Coronary artery (tissue), 2 donors: ENCODE measurements at places on chromosomes 12 and 14.

DNA sequence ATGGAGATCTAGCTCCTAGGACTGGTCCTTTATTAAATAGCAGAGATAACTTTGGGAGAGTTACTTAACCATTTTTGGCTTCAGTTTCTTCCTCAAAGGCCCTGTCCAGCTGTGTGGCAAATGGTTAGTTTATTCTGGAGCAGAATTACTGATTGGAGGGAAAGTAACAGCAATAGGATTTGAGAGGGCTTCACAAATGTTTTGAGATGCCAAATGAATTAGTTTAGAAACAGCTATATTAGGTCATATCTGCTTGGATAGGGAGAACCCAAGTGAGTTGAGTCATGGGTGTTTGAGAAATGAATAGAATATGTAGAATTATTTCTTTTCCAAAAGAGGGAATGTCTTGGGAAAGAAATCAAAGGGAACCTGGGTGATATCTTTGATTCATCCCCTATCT is 17.5 kb downstream of the RASSF3 start:
- no peak for DNase-seq

DNA sequence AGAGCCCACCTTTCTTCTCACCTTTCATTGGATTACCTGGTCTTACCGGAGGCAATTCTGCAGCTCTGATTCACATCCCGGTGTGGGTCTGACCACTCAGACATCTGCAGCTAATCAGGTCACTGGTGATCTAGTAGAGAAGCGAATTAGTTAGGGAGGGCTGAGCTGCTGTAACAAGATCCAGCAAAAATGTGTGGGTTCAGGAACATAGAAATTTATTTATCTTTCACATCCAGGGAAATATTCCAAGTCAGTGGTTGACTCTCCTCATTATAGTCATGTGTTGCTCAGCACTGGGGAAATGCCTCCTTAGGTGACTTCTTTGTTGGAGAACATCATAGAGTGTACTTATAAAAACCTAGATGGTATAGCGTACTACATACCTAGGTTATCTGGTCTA is 218.7 kb upstream of the PELI2 start:
- DNase-seq = no peak

DNA sequence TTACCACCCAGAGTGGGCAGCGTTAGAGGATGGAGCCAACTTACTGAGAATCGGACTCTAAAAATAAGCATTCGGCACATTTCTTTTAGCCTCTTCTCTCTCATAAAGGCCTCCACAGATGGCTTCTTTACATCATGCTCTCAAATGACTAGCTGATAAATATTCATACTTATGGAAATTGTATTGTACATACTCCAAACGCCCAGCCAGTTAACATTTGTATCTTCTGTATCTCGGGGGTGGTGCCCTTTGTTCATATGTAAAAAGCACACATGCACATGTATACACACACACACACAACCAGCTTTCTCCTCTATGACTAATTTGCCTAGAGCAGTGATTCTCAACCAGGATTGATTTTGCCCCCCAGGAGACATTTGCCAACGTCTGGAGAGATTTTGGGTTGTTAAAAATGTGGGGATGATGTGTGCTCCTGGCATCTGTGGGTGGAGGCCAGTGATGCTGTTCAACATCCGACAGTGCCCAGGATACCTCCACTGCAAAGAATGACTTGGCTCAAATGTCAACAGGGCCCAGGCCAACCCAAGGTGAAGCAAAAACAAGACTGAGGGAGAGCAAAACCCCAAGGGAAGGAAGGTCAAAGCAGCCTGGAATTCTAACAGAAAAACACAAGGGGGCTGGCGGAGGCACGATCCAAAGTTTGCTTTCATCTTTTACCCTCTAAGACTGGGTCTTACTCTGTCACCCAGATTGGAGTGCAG is 15.2 kb upstream of the CDK2AP1 start:
- no peak for DNase-seq

DNA sequence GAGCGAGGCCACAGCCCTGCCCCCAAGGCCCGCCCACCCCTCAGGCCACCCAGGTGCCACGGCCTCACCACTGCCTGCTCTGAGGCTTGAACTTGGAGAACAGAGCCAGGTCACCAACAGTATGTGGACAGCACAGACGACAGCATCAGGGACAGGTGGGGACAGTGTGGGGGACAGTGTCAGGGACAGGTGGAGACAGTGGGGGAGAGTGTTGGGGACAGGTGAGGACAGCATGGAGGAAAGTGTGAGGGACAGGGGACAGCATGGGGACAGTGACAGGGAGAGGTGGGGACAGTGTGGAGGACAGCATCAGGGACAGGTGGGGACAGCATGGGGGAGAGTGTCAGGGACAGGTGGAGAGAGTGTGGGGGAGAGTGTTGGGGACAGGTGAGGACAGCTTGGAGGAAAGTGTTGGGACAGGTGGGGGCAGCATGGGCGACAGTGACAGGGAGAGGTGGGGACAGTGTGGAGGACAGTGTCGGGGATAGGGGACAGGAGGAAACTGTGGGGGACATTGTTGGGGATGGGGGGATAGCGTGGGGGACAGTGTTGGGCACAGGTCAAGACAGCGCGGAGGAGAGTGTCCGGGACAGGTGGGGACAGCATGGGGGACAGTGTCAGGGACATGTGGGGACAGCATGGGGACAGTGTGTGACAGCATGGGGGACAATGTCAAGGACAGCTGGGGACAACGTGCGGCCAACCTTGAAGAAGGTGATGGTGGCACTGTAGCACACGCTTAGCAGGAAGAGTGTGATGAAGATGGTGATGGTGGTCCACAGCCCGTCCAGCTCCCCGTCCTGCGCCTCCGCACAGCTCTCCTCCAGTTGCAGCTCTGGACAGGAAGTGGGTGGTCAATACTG is 114.9 kb downstream of the TMEM121 start:
- DNase-seq = no peak

GRCh38 chr14:103562179-103562428 is 353 bp downstream of the BAG5 start:
- DNase-seq = peak; percentile 82

- DNase-seq = no peak
Measured at GRCh38 chr12:31687101-31687527, 27.6 kb downstream of the ETFBKMT start.

DNA sequence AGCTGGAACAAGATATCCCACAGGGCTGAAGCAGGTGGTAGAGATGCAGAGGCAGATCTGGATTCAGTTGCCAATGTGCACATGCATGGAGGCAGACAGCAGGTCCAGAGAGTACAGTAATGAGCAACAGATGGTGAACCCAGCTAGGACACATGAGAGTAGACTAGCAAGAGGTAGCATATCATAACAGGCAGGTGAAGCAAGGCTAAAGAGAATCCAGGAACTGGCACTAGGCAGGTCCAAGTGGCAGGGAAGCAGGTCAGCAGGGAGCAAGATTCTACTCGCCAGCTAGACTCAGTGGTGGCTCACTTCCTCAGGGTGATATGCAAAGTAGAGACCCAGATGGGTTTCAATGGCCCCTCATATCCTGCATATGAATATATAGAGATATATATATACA is 15.3 kb upstream of the MYF6 start:
- DNase-seq = no peak

GRCh38 chr14:91654836-91655235 is 77.0 kb downstream of the CATSPERB start:
- no peak for DNase-seq

DNA sequence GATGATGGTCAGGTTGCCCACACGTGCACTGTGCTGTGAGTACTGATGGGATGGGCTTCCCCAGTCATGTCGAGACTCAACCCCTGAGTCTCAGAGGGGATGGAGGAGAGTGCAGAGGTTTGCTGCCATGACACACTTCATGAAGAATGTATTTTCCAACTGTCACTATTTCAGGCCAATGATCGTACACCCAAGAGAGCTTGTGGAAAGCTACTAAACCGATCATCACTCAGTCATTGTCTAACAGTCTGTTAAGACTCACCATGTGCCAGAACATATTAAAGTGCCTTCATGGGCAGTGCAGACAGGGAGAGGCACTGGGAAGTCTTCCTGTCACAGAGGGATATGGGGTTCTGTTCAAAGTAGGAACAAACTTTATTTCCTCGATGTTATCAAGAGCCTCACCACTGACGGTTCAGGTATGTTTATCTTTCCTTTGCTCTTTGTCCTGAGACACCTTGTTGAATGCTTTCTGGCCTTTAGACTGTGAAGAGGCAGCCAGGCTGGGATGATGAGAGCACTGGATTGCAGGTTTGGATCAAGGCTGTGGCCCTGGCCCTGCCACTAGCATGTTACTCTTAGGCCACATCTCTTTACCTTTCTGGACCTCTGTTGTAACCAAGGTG is 41.6 kb upstream of the NTF3 start:
- DNase-seq = no peak

DNA sequence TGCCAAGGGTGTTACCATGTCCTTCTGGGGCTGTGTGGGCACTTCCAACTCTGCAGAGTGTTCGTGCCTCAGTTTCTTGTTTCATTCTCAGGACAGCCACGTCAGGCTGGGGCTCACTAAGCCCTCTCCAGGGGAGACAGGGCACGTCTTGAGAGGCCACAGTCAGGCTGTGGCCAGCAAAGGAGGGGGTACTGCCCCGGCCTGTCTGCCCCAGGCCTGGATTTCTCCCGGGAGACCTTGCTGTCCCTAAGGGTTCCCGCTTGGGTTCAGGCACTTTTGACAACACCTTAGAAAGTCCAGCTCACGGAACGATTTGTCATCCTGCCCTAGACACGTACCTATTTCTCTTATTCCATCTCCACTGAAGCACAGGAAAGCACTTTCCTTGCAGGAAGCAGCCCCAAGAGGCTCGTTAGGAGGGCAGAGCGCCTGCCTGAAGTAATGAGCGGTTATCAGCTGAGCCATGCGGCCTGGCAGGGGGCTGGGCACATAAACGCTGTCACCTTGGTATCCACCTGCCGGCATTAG is 290.4 kb upstream of the RTL1 start:
- peak; percentile 50 for DNase-seq

- no peak for DNase-seq
Measured at GRCh38 chr12:32005496-32006125, 46.4 kb downstream of the RESF1 start.

- no peak for DNase-seq
Measured at GRCh38 chr14:94514351-94514750, 5.1 kb upstream of the SERPINA12 start.

- no peak for DNase-seq
Measured at GRCh38 chr12:55654511-55655214, 18.0 kb downstream of the OR10P1 start.

DNA sequence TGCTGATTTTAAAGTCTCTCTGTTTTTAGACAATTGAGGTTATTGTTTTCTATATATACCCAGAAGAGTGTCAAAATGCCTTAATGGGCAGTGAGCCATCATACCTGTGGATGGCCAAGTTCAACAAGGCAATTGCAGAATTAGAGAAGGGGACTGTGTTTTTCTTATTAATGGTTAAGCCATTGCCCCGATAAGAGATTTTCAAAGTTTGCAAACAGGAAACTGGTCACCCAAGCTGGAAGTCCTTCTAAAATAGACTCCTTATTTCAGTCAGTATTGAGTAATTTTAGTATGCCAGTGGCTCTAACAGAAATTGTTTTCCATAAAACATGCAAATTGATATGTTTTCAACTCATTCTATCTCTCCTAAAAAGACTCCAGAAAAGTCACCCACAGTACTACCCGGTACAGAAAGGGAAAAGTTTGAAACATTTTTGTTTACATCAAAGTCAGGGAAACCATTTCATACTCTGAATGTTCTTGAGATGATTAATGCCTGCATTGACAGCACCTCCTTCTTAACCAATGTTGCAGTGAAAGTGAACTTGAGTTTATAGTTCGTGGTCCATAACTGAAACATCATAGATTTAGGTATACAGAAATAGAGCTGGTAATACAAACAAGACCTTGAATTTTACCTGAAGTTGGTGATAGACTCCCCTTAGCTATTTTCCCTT is 191.1 kb downstream of the TMX1 start:
- no peak for DNase-seq
